ENCODE measurements at places on chromosomes 6 and 20. TPM values are rescaled to one million over a fixed set of nuclear protein-coding genes. Genes with fewer than 3 reads are reported as not detected.
A peak's percentile ranks its signal among the peaks of the same experiment; 100 is the strongest.

- no peak for DNase-seq
These were observed 101.4 kb downstream of the ZNF217 start for GRCh38 chr20:53492212-53492611.

DNA sequence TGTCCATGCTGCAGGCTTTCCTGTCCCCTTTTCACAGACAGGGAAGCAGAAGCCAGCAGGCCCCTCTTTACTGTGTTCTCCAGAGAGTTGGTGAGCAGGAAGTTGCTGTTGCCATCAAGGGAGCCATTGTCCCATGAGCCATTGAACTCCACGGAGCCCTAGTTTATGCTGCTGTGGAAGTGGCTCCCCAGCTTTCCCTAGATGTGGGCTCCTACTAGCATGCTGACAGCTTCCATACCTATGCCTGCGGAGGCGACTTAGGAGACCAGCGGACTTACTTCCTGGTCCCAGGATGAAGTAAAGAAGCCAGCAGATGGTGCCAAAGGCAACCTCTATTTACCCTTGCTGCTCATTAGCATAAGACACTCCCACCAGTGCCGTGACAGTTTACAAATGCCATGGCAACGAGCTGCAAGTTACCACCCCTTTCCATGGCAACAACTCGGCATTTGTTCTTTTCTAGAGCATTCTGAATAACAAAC lies 30.8 kb upstream of the FKBP1A start:
- DNase-seq, result peak; percentile 32

- DNase-seq, result peak; percentile 33
These were observed 102.9 kb downstream of the SLX4IP start for GRCh38 chr20:10537850-10538480.

DNA sequence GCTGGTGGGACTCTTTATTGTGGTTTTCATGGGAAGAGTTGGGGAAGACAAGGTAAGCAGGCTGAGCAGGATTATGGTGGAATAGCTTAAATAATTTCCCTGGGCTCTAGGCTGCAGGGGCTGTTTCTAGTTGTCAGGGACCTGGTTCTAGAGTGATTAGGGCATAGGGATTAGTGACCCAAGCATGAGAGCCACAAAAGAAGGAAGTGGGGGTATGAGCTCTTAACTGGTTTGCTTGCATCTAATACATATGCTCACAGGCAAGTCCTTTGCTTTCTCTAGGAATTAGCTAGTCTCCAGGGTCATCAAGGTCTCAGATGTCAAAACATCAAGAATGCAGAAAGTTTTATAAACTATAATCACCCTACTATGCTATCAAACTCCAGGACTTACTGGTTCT lies 67.5 kb upstream of the NRN1 start:
- DNase-seq, result no peak

DNA sequence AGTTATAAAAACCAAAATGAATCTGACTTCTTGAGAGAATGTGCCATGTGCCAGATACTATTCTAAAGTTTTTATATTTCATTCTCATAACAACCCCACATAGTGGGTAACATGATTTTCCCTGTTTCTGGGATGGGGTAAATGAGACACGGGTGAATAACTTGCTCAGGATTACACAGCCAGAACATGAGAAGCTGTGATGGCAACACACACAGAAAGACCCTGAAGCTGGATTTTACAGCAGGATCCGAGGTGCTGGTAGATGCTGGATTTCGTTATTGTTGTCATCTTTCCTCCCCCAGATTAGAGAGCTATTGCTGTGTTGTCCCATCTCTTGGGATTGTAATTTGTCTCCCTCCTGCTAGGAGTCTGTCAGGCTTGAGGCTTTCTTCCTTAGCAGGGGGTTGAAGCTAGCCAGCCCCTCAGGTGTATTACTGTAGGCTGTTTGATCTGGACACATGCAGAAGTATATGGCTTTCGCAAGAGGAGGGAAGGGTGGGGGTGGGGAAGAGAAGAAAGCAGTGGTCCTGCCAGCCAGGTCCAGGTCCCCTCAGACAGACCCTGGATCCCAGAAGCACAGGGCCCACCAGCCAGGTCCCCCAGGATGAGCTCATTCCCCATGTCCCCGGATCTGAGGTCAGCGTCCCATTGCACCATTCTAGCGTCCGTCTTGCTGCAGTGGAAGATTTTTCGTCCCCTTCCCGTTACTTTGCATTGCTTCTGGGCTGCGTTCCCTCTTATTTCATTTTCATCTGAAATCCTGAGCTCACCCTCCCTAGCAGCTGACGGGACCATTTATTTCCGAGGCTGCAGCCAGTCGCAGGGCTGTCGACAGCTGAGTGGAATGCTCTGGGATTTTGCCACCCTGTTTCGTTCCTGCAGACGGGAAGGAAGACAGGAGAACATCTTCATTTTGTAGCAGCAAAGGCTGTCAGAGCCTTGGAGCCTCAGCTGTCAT lies 7.3 kb upstream of the KCNG1 start:
- peak; percentile 89 for DNase-seq

GRCh38 chr20:4441871-4442270 lies 279.8 kb upstream of the PRND start:
- no peak for DNase-seq

The ACTL10 gene
- total RNA-seq, result 0.49 TPM

The TRIM40 gene
- total RNA-seq, result not detected

The STXBP5 gene
- 15.7 TPM for total RNA-seq
